ENCODE measurements at places on chromosomes 3 and 15. TPM values are rescaled to one million over a fixed set of nuclear protein-coding genes. Genes with fewer than 3 reads are reported as not detected.

DNA sequence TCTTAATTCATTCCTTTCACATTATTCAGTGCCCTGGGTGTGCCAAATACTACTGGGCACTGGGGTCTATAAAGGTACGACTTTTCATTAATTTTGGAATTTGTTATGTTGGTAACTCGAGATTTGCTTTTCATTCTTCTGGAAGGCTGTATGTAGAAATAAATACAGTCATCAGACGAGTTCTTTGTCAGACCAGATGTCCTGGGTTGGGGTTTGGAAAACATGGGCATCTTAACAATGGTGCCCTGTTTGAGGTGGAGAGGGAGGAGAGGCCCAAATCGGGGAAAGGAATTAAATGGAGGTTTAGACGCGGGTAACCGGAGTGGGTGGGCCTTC, 662 bp upstream of the GLCE start:
- H3K4me1 ChIP-seq = peaks cover 4% of the 10 kb centered on the region
- peak overlapping the region; percentile 80 for H3K4me3 ChIP-seq
- no peaks in the 10 kb centered on the region for H3K27me3 ChIP-seq
- no peak for DNase-seq
- H3K36me3 ChIP-seq = no peaks in the 10 kb centered on the region

DNA sequence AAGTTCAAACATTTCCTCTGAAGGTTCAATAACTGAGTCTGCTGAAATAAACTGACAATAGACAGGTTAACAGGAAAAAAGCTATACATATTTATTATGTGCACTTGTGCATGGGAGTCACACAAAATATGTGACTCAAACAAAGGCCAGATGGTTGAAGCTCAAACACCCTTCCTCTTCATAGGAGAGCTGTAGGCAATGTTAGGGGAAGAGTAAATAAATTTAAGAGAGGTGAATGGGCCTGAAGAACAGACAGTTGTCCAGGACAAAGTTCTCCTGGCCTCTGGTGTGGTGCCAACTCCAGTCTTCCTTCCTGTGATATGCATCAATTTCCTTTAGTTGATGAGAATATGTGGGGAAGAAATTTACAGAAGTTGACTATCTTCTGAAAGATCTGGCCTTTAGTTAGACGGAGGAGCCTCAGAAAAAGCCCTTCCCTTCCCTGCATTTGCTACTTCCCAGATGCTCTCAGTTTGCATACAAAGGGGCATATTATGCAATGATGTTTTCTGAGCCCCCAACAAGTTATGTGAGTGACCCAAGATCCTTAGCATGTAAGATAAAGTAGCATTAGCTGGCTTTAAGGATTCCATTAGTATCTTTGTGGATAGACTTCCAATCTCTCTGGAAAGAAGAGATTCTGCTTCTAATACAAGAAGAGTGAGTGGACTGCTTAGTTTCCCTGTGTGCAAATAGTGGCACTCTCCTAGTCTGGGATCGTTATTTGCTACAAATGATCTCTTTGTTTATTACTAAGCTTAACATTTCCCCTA, 96.4 kb upstream of the IGSF10 start:
- H3K36me3 ChIP-seq = no peaks in the 10 kb centered on the region
- no peak overlapping the region for H3K27ac ChIP-seq

- no peaks in the 10 kb centered on the region for H3K36me3 ChIP-seq
- no peaks in the 10 kb centered on the region for H3K4me1 ChIP-seq
- DNase-seq = no peak
- H3K27ac ChIP-seq = no peak overlapping the region
Observed at GRCh38 chr15:63973212-63974009, 72.9 kb downstream of the DAPK2 start.

GRCh38 chr3:27729748-27730611, 7.9 kb upstream of the EOMES start:
- H3K27me3 ChIP-seq = peaks cover 57% of the 10 kb centered on the region
- no peak for DNase-seq
- peaks cover 7% of the 10 kb centered on the region for H3K4me1 ChIP-seq

DNA sequence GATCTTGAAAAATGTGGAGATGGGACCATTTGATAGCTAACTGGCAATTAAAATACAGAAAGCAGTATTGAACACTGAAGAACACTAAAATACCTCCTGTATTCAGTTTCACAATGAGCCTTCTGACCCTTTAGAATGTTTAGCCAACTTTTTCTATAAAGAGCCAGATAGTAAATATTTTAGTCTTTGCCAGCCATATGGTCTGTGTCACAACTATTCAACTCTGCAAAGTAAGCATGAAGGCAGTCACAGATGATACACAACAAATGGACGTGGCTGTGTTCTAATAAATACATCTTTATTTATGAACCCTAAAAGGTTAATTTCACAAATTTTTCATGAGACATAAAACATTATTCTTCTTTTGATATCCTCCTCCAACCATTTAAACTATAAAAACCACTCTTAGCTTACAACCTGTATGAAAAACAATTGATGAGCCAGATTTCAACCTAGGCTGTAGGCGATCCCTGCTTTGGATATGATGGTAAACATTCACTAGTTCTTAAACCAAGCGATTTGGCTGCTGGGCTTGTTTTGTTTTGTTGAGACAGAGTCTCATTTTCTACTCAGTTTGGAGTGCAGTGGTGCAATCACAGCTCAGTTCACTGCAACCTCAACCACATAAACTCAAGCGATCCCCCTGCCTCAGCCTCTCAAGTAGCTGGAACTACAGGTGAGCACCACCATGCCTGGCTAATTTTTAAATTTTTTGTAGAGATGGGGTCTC, 13.6 kb upstream of the CSPG5 start:
- H3K27ac ChIP-seq = no peak overlapping the region
- no peaks in the 10 kb centered on the region for H3K4me1 ChIP-seq
- DNase-seq = no peak
- H3K27me3 ChIP-seq = no peaks in the 10 kb centered on the region
- no peak overlapping the region for H3K4me3 ChIP-seq
- no peaks in the 10 kb centered on the region for H3K36me3 ChIP-seq

- no peak overlapping the region for H3K27ac ChIP-seq
- H3K4me1 ChIP-seq = no peaks in the 10 kb centered on the region
- H3K4me3 ChIP-seq = no peak overlapping the region
- no peaks in the 10 kb centered on the region for H3K27me3 ChIP-seq
- no peak for DNase-seq
Observed at GRCh38 chr3:136237961-136238649, 12.0 kb upstream of the PCCB start.

Gene C3orf49
- total RNA-seq = not detected

Gene HDC
- 3.6 TPM for total RNA-seq

Gene CNTN6
- not detected for total RNA-seq
